ENCODE measurements at places on chromosomes 5 and 9.

DNA sequence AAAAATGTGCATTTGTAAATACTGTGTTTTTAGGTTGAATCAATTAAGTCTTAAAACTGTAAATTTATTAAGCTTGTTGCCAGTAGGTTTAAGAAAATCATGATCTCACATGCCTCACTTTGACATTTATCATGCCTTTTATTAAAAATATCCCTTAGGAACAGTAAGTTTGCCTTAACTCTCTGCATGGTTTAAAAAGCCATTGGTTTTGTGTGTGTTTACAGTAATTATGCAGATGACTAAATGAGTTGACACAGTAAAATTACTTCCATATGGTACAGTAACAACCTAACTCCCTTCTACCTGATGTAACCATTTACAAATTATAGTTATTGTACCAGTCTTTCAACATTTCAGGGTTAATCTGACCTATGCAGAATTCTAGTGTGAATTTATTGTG is 6.5 kb downstream of the RPS6 start:
- DNase-seq: no peak

GRCh38 chr5:55484531-55484930 is 50.2 kb downstream of the PLPP1 start:
- DNase-seq: no peak

DNA sequence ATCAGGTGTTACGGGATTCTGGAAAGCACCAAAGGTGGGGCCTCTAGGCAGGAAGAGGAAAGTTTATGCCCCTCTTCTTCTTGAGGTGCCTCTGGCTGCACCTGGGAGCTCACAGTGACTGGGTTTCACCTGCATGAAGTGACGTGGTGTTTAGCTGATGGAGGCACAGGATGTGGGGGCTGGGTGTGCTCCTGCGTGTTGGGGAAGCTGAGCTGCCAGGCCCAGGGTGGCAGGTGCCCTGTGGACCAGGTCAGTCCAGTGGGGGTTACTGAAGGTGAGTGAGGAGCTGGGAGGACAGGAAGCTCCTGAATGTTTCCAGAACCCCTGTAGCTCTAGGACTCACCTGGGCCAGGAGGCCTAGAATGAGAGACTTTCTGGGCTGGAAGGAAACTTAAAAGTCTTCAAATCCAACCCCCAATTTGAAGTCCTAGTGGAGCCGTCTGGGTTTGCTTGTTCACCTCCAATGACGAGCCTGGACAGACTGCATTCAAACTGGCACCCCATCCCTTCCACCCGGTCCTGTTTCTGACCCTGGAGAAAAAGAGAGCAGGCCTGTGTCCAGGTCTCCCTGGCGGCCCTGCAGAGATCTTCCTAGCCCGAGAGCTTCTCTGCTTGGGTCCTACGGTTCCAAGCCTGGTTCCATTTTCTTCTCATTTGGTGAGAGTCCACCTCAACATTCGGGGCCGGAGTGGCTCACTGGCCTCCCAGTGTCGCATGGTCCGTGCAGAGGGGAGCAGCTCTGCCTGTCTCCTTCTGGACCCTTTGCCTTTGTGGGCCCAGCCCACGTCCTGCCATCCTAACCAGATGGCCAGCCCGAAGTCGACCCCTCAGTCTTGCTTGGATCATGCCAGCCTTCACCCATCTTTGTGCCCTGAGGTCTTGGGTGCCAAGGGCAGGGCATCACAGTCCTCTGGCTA is 22.3 kb downstream of the TRAF1 start:
- DNase-seq: peak; percentile 47

- DNase-seq: no peak
These were observed 1.6 kb upstream of the ASPN start for GRCh38 chr9:92483627-92484545.

- DNase-seq: no peak
These were observed 2.7 kb downstream of the PTGDS start for GRCh38 chr9:136979769-136980587.

DNA sequence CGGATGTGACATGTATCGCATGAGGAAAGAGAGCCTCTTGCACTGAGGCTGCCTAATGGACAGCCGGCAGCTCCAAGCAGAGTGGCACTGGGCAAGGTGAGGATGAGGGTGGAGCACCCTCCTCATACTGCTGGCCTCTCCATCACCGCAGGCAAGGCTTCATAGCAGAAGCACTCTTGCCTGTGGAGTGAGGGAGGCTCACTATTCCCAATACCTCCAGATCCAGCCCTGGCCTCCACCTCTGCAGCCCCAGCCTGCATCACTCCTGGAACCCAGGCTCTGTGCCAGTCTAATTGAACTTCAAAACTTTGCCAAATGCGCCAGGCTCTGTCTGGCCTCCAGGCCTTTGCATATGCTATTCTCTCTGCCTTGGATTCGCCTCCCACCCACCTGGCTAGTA is 29.7 kb upstream of the ARAP3 start:
- no peak for DNase-seq

DNA sequence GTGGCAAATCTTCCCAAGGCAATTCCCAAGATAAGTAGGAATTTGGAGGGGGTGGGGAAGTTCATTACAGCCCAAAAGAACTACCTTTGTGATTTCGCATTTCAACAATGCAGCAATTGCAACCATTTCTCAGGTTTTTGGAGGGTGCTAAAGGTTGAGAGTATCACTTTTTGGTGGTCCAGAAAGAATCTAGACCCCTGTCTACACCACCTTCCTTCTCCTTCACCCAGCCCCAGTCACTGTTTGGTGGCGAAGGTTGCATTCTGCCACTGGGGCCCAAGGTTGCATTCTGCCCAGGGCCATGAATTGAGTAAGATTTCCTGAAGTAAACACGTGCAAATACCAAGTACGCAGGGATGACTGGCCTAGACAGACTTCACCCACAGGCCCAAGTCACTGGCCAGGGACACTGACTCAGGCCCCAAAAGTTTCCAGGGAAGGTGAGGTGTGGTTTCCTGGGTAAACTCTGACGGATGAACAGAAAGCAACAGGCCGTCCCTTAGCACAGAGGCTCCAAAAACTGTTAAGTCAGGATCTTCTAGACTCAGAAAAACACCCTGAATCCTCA is 5.7 kb downstream of the PDE6A start:
- no peak for DNase-seq

GRCh38 chr5:73067213-73067612 is 53.2 kb upstream of the TMEM171 start:
- no peak for DNase-seq

- no peak for DNase-seq
These were observed 44.7 kb downstream of the STOM start for GRCh38 chr9:121325387-121325786.

DNA sequence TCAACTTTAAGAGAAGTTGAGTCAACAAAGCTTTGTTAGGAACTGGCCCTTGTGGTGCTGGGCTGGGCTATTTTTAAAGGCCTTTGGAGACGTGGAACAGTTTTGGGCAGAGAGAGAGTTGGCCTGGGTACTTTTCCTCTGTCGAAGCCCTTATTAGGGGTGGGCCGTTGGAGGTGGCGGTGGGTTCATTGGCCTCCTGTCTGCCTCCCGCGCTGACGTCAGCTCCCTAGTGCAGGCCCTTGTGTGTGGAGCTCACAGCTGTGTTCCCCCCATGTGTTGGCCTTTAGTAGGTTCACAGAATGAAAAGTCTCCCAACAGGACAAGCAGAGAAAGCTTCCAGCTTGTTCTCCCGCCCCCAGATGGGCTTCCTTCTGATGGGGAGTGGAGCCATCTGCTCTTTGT is 2.7 kb downstream of the NCS1 start:
- no peak for DNase-seq

GRCh38 chr5:73917433-73917832 is 291.4 kb downstream of the ARHGEF28 start:
- no peak for DNase-seq

- no peak for DNase-seq
These were observed 48.2 kb upstream of the ZNF169 start for GRCh38 chr9:94210616-94211603.

- DNase-seq: no peak
These were observed 80.7 kb downstream of the C9orf152 start for GRCh38 chr9:110126986-110127864.

DNA sequence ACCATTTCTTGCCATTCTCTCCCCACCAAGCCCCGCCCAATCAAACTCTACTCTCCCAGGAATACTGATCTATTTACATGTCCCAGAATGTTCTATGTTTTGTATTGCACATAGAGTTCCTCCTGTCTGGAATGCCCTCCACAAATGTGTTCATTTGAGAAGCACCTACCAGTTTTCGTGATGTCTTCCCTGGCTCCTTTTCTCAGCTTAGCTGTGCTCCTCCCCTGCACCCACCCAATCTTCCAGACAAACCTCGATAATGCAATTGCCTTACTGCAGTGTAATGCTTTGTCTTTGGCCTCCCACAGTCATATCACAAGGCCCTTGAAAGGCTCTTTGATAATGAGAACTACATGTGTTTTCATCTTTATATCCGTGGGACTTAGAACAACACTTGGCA is 214.5 kb upstream of the ANKRD55 start:
- no peak for DNase-seq

DNA sequence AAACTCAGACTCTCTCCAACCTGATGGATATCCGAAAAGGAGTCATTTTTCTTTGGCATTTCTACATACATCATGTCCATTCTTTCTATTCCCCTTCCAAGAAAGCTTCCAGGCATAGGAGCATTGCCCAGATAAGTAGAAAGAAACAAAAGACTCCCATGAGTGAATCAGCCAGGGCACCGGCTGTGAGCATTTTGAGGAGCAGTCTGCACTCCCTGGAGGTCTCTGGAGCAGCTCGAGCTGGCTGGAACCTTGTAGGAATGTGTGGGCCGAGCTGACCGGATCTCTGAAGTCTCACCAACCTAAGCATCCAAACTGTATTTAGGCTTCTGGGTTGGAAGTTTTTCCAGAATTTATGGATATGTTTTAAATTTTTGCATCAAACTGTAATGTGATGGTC is 161.4 kb upstream of the TRPC7 start:
- DNase-seq: no peak

GRCh38 chr9:4155221-4156026 is 144.4 kb downstream of the GLIS3 start:
- DNase-seq: no peak

DNA sequence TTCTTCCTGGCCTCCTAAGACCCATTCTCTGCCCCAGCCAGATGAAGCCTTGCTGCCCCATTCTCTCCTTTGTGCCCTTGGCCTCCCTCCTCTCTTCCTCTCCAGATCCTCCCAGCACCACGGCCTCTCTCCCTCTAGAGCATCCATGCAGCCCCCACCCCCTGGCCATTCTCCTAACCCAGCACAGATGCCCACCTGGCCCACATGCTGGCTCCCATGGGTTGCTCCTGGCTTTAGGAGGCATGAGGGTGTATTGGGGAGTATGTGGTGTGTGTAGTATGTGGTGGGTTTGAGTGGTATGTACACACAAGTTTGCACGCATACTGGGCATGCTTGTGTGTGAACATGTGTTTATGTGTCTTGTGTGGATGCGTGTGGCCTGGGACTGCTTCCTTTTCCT is 47.1 kb downstream of the FOXI1 start:
- no peak for DNase-seq

GRCh38 chr9:120438111-120438510 is 141.9 kb downstream of the CDK5RAP2 start:
- no peak for DNase-seq

DNA sequence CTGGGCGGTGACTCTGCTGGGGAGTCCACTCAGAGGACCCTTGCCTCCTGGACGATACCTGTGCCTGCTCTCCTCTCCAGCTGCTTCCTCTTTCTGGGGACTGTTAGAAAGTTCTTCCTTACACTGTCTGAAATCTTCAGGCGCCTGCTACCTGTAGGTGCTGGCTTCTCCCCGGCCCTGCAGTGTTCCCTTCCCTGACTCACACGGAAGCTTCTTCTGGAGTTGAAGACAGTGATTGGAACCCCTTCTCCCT is 562 bp downstream of the GSN start:
- no peak for DNase-seq

DNA sequence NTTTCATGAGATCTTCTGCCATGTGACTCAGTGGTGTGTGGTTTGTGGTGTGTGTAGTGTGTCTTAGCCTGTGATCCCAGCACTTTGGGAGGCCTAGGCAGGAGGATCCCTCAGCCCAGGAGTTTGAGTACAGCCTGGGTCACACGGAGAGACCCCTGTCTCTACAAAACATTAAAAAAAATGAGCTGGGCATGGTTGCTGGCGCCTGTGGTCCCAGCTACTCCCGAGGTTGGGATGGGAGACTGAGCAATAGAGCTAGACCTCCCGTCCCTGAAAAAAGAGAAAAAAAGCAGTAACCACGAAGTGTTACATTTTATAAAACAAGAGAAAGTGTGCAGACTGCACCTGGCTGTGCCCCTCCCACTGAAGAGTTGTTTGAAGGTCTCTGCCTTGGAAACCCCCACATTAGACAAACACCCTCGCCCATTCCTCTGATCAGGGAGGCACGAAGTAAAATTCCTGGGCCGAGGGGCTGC is 21.2 kb upstream of the RNU6ATAC start:
- no peak for DNase-seq

DNA sequence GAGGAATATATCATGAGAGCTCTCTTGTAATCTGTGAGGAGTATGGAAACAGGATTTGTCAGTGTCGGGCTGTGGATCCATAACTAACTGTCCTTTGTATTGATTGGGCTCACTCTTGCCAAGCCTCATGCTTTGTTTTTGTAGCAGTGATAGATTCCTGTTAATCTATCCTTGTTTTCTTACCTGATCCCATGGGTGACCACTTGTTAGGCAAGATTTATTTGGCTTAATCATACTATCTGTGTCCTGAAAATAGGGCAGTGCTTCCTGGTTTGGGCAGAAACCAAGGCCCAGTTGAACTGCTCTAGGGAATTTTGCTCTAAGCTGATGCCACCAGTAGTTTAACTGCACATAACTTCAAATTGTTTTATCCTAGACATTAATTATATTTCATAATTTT is 6.1 kb downstream of the NDFIP1 start:
- DNase-seq: no peak

DNA sequence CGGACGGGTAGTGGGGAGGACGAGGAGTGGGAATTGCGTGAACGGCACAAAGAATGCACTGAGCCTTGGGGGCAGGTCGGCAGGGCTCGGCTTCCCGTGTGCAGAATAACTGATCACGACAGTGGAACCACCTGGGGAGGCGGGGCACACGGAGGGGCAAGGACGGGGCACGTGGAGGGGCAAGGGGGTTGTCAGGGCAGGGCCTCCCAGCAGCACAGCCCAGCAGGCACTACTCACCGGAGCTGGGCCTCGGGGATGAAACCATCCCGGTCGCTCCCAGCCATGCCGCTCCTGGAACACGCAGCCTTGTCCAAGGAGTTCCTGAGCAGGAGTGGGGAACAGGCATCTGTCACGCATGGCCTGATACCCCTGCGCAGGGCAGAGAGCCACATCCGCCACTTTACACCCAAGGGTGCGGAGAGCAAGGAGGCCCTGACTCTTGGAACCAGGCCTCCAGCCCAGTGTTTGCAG is 33.4 kb downstream of the SARDH start:
- no peak for DNase-seq

DNA sequence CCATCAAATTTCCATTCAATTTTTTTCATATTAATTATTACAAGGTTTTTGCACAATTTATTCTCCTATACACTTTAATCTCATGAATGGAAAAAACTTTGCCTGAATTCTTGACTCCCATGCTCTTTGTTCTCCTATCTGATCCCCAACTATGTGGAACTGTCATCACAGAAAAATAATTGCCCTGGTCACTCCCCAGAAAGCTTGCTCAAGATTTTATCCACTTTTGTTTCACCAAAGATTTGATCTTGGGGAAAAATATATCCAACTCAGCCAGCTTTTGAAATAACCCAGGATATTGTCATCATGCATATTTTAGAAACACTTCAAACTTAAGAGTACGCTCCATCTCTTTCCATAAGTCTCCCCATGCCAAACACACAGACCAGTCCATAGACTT is 77.7 kb upstream of the PPP2R2B start:
- DNase-seq: no peak

- DNase-seq: no peak
These were observed 1.6 kb upstream of the CD72 start for GRCh38 chr9:35619800-35620158.
